ENCODE measurements at places on chromosomes 3 and 15.

GRCh38 chr3:41601404-41601987 lies 360.4 kb downstream of the ULK4 start:
- DNase-seq = no peak

DNA sequence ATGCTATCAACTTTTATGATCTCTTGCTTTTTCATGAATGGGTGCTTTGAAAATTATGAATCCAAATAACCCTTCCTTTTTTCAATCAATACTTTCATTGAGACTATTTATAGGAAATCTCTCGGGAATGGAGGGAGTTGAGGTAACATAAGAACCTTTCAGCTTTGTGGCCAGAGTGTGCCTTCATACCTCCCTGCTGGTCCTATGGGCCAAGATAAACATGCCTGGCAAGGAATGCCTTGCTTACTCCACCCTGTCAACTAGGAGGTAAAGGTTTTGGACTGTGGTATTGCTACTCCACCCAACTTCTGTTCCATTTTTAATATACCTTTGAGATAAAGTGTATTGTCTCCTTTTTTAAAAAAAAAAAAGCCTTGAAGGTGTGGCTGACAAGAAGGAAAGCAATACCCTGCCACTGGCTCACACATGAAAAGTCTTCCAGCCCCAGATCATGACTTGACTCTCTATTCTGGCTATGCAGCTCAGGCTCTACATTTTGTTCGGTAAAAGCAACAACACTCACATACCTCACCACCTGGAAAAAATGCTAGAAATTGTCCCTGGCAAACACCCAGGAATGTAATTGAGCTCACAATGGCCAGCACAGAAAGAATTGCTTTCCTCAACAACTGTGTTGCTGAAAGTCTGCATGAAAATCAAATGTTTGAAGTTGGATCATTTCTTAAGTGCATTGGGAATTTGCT lies 35.8 kb downstream of the COL8A1 start:
- DNase-seq = peak; percentile 85

GRCh38 chr15:72271895-72272212 lies 500 bp downstream of the PARP6 start:
- DNase-seq = peak; percentile 14

DNA sequence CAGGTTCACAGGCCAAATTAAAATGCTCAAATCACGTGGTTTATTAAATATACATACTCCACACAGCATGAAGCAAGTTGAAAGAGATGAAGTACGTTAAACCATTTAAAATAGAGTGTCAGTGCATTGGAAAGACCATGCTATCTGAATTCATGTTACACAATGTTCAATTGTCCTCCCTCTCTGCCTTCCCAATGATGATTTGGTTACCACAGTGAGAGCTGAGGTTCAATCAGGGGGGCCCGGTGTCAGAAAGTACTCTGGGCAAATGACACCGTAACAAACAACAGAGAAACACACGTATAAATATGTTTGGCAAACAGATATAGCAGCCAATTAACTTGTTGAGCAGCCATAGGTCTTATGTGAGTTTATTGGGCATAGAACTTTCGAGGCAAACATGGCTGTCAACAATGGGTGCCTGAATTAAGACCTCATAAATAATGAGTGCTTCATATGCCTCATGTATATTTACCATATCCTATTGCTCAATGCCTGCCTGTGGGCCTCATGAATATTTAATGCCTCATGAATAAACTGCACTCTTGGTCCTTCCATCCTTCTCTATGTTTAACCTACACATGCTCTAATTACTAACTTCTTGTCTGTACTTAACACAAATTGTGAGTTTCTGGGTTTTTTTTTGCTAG lies 641.5 kb downstream of the PLOD2 start:
- DNase-seq = no peak

- no peak for DNase-seq
Measured at GRCh38 chr15:85036716-85037115, 55.1 kb downstream of the PDE8A start.

DNA sequence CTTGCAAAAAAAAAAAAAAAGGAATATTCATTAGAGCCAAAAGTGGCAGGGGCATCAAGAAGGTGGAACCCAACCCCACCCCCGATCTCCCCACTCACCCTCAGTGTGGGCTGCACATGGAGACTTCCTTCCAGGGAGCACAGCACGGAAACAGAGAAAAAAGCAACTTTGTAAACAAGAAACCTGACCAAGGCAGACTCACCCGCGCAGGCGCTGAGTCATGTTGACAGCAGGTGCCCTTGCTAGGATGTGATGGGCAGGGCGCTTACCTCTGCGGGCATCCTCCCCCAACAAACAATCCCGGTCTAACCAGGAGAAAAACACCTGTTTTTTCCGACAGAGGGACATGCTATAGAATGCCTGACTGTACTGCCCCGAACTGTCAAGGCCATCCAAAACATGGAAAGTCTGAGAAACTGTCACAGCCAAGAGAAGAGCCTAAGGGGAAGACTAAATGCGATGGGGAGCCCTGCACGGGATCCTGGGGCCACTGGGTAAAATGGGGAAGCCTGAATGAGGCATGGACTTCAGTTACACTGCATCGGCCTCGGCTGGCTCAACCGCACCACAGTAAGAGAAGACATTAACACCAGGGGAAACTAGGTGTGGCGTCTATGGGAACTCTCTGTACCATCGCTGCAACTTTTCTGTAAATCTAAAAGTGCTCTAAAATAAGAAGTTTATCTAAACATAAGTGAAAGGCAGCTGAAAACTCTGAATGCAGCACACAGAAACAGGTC lies 66.7 kb upstream of the GATA2 start:
- no peak for DNase-seq

DNA sequence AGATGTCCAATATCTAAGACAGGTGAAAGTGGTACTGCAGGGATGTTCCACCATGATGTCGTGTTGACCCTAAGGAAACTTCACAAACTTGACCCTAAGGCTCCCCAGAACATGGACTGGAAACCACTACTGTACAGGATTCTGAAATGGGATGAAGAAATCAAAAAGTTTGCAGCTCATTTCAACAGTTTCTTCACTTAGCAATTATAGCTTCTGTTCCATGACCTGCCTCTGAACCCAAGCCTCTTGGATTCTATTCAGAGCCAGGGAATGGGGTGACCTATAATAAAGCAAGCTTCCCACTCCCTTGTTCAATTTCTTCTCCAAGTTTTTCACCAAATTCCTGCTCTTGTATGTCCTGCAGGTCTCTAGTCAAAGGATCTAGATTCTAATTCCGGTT lies 40.7 kb downstream of the DUT start:
- DNase-seq = no peak

- DNase-seq = no peak
Measured at GRCh38 chr3:192888190-192888589, 29.5 kb downstream of the MB21D2 start.

- no peak for DNase-seq
Measured at GRCh38 chr3:167554898-167555297, 81.1 kb upstream of the SERPINI2 start.

DNA sequence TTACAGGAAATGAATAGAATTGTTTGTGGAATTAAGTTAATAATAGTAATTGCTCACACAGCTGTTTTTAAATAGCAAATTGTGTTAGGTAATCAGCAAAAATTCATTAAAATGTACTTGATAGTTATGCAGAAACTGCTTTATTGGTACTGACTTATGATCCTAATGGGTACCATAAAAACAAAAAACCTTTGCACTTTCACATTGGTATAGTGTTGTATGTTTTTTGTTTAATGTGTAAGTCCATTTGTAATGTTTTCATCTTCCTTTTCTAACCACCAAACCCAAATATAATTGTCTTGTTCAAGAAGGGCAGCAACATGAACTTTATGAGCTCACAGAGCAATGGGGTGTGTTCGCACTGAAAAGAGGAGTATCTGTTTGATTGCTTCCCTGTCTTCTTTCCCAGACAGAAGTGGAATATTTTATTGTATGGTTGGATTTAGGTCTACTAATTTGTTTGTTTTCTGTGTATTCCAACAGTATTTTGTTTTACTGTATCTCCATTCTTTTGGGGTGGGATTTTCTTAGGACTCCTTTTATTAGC lies 135.8 kb downstream of the TCF12 start:
- no peak for DNase-seq

DNA sequence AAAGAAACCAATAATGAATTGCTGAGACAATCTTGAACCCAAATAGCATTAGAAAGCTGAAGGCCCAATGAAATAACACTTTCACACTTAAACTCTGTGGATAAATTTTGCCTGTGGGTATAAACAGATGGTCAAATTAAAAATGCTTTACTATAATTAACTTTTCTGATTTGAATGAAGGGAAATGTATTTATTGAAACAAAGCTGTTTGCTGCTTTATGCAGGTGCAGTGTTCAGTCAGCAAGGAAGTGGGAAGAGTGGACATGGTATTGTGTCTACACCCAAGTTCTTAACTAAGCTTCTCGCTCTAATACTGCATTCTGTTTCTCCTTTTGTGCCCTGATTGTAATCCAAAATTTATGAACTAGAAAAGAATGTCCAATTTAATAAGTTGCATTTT lies 31.8 kb downstream of the NME9 start:
- DNase-seq = no peak

DNA sequence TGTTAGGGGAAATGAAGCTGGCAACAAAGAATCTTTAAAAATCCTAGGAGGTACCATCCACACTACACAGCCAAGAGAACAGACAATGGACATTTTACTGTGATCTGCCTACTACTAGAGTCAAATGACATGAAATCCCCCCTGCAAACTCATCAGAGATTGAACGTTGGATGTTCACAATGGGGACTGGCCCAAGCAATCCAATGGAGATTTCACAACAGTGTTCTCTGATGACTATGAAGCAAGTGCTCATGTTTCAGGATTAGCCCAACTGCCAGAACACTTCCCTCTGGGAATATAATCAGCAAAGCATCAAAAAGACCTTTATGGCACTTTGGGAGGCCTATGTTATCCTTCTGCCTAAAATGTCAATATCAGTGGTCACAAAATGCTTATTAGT lies 97.8 kb downstream of the IGSF11 start:
- no peak for DNase-seq

DNA sequence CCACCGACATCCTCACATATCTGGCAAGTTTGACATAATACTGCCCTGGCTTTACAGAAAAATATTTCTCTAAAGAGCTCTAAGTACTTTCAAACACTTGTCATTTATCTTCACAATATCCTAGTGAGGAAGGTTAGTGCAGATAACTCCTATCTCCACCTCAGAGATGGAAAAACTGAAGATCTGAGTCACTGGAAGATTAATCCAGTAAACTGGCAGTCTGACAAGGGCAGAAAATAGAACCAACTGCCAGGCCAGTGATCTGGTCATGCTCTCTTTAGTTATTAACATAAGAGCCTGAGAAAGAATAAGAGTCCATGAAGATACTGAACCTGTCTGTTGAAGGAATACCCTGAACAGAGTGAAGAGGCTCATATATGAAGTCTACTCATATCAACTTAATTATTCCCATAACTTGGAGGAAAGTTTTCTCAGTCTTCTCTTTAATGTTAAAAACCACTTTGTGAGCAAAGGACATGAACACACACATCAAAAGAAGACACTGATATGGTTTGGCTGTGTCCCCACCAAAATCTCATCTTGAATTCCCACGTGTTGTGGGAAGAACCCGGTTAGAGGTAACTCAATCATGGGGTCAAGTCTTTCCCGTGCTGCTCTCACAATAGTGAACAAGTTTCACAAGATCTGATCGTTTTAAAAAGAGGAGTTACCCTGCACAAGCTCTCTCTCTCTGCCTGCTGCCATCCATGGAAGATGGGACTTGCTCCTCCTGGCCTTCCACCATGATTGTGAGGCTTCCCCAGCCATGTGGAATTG lies 61.4 kb downstream of the GOLIM4 start:
- DNase-seq = peak; percentile 55

DNA sequence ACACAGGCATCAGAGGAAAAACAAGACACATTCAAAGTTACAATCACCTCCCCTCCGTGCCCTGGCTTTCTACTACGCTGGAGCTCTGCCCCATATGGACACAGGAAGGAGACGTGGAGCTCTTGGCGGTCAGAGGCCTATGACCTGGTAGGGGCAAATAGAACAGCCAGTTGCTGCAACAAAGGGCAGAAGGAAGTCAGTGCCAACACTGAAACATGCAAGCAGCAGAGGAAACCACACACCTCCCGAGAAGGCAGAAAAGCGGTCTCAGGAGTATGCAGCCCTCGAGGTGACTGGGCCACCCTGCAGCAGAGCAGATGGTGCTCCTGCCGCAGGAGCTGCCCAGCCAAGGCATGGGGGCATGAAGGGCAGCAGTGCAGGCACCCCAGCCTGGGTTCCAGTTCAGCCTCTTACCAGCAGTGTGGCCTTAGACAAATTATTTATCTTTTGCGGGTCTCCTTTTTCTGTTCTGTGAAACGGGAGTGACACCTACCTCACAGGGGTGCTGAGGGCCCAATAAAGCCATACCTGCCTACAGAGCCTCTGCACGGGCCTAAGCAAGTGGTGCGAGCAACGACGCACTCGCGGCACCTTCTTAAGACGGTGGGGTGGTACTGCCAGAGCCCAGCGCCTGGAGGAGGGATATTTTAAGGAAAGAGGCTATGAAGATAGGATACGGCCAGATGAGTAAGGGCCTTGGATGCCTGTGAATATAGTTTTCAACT lies 8.6 kb downstream of the ZXDC start:
- DNase-seq = no peak

DNA sequence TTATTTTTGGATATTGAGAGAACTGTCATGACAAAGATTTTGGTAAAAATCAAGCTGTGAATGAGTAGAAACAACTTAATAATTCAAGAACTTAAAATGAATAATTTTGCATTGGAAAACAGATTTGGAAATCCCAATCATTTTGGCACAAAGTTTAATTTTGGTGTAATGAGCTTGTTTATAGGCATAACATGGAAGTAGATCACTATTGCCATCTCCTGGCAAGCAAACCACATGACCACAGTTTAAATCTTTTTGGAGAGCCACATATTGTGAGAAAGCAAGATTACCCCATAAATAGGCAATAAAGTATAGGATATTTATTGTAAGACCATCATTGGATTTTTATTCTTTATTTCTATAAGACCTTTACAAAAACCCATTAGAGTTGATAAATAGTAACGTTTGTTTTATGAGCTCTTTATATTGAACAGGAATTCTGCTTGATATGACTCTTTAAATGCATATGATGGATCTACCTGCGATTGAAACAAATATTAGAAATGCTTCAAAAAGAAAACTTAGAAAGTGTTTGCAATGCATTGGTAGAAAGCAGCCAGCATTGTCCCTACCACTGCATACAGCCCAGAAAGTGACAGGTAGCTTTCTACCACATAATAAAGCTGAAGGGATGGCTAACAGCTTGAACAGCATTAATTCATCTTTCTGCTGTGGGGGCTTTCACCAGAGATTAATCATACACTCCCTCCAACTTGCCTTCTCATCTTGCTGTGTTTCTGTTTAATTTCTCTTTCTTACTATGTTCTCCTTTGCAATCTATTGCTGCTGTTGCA lies 766.8 kb downstream of the TBL1XR1 start:
- DNase-seq = peak; percentile 67

- no peak for DNase-seq
Measured at GRCh38 chr3:151371526-151371925, 13.0 kb downstream of the P2RY12 start.

- DNase-seq = peak; percentile 85
Measured at GRCh38 chr15:35289024-35289617, 204.0 kb upstream of the NANOGP8 start.

GRCh38 chr15:29102911-29103823 lies 166.5 kb downstream of the NSMCE3 start:
- DNase-seq = no peak

All from fibroblast of pulmonary artery (primary cell).